NCI-H82 (cell line): ENCODE measurements at places on chromosomes 3 and 15.

- no peak for DNase-seq
Measured at GRCh38 chr15:92580521-92580920, 75.1 kb downstream of the FAM174B start.

DNA sequence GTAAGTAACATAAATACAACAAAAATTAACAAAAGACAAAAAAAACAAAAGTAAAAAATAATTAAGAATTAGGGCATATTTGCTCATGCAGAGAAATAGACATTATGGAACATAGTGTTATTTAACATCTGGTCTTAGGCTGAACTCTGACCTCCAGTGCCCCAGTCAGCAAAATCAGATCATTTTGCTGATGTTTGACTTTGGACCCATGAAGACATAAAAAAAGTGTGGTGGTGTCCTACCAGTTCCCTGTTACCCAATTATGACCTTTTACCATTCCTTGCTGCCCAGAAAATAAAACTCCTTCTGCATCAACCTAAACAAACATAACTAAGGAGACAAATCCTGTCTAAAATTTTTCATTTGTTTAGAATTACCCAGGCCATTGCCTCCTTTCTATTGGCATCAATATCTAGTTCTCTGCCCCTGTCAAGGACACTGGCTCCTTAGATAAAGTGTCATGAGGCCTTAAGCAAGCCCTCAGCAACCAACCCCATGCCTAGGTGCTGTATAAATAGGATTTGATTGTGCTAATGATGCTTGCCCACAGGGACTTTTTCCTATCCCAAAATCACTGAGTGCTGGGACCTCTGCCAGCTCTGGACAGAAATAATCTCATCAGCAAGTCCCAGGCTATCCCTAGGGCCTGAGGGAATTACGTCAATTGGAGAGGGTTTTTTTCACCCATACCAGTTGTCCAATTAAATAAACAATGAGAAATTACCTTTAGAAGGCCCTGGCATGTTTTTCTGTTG, 334.5 kb upstream of the UMPS start:
- DNase-seq: peak; percentile 95

- no peak for DNase-seq
Measured at GRCh38 chr15:60574801-60575631, 96.1 kb upstream of the ICE2 start.

DNA sequence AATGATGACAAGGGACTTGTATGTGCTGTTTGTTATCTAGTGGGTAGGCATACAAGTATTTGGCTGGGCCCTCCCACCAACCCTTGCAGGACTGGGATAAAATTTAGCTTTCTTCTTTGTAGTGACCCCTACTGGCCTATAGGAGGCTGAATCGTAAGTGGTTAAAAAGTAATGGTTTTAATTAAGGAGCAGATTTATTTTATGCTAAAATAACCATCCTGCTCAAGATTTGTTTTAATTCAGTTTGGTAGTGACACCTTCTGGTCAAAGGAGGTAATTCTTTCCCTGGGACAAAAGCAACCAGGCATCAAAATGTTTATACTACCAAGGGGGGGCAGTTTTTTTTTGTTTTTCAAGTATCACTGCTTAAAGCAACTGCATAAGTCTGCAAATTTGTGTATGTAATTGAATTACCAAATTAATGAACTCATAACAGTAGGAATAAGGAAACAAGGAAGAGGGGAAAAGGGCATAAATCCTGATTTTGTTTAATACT, 70.7 kb downstream of the TOP2B start:
- peak; percentile 27 for DNase-seq

- DNase-seq: no peak
Measured at GRCh38 chr15:37115538-37115937, 15.2 kb upstream of the MEIS2 start.

GRCh38 chr3:194107107-194107506, 28.8 kb upstream of the HES1 start:
- no peak for DNase-seq

DNA sequence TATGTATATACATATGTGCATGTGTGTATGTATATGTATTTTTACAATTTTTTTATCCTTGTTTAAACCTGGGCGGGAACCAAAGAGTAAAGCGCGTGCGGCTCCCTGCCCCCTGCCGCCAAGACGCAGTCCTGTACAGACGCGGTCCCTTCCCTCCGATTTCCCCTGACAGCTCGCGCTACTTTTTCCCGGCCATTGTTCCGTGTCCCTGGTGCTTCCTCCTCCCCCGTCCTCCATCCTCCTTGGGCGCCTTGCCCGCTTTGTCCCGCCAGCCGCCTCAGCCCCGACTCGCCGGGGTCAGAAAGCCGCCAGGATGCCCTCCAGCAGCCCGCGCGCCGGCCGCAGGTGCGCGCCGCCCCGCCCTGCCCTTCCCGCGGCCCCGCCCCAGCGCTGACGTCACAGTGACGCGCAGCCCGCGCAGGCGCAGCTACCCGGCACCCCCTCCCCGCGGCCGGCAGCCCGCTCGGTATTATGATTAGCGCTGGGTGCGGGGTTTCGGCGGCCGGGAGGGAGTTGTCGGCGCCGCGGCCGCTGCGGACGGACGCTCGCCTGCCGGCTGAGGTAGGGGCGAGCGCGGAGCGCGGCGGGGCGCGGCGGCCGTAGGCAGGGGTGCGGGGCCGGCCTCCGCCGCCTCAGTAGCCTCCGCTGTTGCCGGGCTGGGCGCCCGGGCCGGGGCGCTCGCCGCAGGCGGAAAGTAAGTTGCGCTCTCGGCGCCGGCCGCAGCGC, at the start of gene SNRK:
TSS of gene SNRK (plus strand) at position 426 of the 726 bp plus-strand sequence. CDS start 16,664 bp downstream, outside the sequence.
- DNase-seq: peak; percentile 80

DNA sequence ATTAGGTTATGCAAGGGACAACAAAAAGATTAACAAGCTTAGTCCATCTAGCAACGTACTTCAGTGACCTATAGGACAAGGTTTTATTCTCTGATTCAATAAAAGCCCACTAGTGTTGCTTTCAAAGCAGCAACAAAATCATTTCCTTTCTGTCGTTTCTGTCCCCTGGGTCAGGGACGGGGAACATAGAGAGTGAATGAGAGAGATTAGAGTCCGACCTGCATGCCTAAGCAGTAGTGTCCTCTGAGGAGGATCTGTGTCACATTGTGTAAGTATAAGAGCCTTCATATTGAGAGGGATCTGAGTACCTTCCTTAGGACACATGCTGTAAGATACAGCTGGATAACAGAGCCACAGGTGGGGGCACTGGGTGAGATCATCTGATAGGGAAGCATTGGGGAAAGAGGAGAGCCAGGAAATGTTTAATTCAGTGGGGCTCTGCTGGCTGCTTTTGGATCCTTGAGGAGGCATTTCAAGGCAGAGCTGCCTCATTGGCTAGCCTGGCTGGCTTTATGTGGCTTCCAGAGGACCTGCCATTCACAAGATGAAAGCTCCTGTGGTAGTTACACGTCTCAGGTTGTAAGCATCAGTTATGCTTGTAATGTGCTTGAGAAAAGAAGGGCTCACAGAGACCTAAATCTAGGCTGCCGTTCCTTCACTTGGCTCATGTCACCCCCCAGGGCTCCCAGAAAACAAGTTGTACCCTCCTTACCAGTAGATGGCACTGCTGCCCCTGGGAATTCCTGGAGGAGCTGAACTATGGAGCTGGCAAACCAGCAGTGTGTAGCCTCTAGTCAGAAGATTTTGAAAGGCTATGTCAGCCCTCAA, 2.7 kb downstream of the TMEM108 start:
- peak; percentile 95 for DNase-seq

- no peak for DNase-seq
Measured at GRCh38 chr3:177744873-177745606, 547.8 kb upstream of the TBL1XR1 start.

DNA sequence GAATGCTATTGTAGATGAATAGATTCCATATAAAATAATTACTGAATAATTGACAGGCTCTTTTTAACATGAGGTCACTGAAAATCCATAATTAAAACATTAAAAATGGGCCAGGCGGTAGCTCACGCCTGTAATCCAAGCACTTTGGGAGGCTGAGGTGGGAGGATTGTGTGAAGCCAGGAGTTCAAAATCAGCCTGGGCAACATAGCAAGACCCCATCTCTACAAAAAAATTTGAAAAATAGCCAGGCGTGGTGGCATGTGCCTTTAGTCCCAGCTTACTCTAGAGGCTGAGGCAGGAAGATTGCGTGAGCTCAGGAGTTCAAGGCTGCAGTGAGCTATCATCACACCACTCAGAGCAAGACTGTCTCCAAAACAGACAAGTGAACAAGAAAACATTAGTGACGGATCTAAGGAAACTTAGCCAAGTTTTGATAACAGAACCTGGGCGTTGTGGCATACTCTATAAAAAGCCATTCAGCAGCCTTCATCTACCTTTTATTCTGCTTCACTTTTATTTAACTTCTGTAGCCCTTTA, 110.5 kb downstream of the KLHL25 start:
- DNase-seq: no peak

GRCh38 chr3:46576879-46577278, 10.8 kb upstream of the LRRC2 start:
- no peak for DNase-seq

GRCh38 chr15:52657338-52657737, 21.9 kb downstream of the ATOSA start:
- DNase-seq: no peak

- DNase-seq: no peak
Measured at GRCh38 chr3:101999177-101999779, 150.0 kb downstream of the NFKBIZ start.

DNA sequence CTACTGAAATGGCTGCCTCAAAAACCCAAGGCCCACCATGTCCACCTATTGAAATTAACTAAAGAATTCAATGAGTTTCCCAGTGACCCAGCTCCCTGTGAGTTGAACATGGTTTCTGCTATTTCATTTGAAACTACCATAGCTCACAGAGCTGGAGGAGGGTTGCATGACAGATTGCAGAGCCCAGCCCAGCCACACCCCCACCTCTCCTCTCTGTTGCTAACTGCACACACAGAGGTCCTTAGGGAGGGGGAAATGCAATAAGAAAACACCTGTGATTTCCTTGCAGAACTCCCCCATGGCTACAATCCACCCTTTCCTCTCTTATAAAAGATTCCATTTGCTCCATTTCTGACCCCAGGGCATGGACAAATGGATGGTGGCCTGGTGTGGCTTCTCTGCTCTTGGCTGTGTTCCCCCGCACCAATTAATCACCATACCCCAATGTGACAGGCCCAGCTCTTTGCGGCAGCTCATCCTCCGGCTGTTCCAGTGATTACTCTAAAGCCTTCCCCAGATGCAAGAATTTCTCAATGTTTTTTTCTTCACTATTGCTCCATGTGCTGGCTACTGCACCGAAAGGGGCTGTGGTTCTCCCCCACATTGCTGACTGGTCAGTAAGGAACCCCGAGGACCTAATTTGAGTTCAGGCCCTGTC, 208.4 kb upstream of the KBTBD8 start:
- peak; percentile 48 for DNase-seq

GRCh38 chr15:78432664-78433063, 5.4 kb upstream of the IREB2 start:
- no peak for DNase-seq
